ENCODE measurements at places on chromosomes 11 and 22.

- DNase-seq = no peak
Measured at GRCh38 chr11:82305123-82305522, 428.5 kb downstream of the FAM181B start.

- DNase-seq = no peak
Measured at GRCh38 chr11:13963169-13963948, 836 bp downstream of the SPON1 start.

- no peak for DNase-seq
Measured at GRCh38 chr11:46414879-46415278, 23.3 kb upstream of the CHRM4 start.

- DNase-seq = no peak
Measured at GRCh38 chr11:113153847-113154246, 160.5 kb upstream of the TTC12 start.

- no peak for DNase-seq
Measured at GRCh38 chr11:41947392-41947791, 487.9 kb upstream of the LRRC4C start.

Measured in BJ (cell line).